ENCODE measurements at places on chromosomes 1 and 21. TPM values are rescaled to one million over a fixed set of nuclear protein-coding genes. Genes with fewer than 3 reads are reported as not detected.
A peak's percentile ranks its signal among the peaks of the same experiment; 100 is the strongest.

GRCh38 chr1:192266645-192267044 lies 50.1 kb upstream of the RGS21 start:
- DNase-seq = no peak

- DNase-seq = no peak
These were observed 31.7 kb downstream of the ECE1 start for GRCh38 chr1:21258331-21259134.

DNA sequence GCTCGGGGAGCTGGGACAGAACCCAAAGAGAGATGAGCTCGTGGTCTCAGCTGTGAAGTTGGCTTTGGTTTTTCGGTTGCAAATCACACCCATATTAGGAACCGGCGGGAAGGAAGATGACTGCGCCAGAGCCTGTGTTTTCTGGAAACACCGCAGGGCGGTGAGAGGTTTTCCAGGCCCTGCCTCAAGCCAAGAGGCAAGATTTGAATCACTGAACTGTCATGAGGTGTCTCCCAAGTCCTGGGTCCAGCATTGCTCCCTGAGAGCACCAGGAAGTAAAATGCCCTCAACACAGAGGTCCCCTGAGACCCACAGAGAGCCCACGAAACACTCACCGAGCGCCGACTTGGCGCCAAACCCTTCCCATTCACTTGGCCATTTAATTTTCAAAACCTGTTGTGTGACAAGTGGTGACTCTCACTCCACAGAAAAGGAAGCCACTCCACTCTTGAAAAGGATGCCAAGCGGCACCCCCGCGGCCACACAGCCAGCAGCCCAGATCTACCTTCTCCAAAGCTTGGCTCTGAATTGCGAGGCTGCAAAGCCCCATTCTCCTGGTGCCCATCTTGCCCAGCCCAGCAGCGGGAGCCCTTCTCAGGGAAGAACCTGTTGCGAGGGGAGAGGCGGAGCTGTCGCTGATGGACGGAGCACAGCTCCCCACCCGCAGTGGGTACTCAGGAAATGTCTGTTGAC lies 99.0 kb upstream of the RUNX3 start:
- DNase-seq = no peak

DNA sequence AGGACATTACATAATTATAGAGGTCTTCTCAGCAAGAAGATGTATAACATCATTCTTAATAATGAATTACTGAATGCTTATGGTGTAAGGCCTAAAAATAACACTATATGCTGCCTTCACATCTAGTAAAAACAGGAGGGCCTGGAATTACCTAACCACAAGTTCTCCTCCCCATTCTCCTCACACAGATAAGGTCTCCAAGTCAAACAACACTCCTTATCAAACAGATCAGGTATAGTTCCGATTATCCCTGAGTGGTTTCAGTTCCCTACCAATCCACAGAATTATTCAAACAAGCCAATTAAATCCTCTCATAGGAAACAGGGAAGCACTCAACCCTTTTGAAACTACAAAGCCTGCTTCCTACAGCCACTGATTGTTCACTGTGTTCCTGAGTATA lies 4.0 kb upstream of the AGBL4 start:
- DNase-seq = no peak

- DNase-seq = peak; percentile 91
These were observed 101.6 kb downstream of the ZMYM4 start for GRCh38 chr1:35369922-35370671.

DNA sequence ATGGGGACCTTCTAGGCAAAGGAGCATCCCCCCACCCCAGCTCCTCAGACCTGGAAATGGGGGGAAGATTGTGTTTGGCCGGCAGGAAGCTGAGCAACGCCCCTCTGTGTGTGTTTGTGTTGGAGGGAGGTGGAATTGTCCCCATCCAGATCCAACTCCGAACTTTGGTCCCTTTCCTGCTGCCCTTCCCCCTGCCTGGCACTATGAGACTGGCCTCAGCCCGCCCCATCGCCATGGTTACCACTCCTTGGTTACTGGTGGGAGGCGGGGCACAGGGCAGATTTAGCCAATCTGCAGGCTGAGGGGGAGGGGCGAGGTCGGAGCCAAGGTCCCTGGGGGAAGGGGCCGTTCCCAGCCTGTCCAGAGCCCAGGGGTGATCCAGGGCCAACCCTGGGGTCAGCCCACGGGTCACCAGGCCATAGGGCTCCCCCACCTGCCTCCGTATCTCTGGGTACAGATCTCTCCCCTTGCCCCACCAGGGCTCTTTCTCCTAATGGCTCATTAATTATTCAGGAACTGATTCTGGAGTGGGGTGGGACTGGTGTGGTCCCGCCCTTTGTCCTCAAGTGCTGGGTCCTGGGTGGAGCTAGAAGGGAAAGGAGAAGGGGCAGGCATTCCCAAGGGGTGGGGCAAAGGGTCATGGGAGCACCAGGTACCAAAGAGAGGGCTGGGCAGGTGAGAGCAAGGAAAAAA lies 15.2 kb downstream of the PTPRF start:
- no peak for DNase-seq

- no peak for DNase-seq
These were observed 10.3 kb upstream of the SLC30A10 start for GRCh38 chr1:219938706-219939105.

RHOU gene
- total RNA-seq = 0.79 TPM

MAP10 gene
- total RNA-seq = 1.1 TPM
